ENCODE measurements at places on chromosomes 5 and 9.

GRCh38 chr5:166342402-166342801, 1949.0 kb upstream of the WWC1 start:
- DNase-seq, result no peak

GRCh38 chr5:1901061-1901460, 18.3 kb upstream of the IRX4 start:
- DNase-seq, result no peak

- DNase-seq, result no peak
Measured at GRCh38 chr9:108410161-108410560, 445.6 kb downstream of the ACTL7B start.

GRCh38 chr5:59487772-59488729, 405.5 kb downstream of the PDE4D start:
- DNase-seq, result no peak

DNA sequence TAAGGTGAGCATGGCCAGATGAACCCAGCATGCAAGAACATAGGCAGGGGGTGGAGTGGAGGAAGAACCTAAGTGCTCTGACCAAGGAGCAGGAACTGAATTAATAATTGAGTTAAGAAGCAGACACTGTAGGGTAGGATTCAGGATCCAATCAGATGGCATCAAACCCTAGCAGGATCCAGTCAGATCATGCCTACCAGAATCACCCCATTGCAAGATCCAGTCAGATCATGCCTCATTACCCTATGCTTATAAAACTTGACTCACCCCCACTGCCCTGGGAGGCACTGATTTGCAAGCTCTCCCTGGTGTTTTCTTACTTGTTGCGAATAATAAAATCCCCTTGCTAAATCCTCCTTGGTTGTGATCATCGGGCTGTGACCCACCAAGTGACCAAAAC, 19.7 kb downstream of the TUSC1 start:
- DNase-seq, result no peak

GRCh38 chr5:17096952-17097695, 120.3 kb upstream of the BASP1 start:
- DNase-seq, result no peak

DNA sequence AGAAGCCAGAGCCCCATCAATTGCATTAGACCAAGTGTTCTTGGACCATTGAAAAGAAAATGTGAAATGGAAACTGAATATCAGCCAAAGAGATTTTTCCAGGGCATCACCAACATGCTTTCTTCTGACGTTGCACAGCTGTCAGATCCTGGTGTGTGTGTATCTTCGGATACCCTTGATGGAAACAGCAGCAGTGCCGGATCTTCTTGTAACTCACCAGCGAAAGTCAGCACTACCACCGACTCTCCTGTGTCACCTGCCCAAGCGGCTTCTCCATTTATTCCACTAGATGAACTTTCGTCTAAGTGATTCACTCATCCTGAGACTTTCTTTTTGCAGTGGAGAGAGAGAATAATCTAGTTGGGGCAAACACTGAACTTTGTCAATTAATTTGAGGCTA, 75.7 kb downstream of the PIP5K1B start:
- no peak for DNase-seq

DNA sequence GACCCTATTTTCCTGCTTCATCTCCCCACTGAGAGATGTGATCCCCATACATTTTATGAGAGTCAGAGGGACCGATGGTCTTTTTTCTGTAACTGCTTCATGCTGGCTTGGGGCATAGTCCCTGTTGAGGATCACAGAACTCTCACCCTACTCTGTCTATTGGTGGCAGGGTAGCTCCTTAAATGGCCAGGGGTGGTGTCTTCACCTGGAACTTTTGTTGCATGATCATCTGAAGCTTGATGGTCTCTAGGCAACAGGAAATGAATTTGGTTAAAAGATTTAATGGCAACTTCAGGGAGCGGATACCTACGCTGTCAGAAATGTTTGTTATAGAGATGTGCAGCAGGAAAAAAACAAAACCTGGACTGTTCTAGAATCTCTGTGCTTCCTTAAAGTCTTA, 87.0 kb upstream of the GLIS3 start:
- no peak for DNase-seq

DNA sequence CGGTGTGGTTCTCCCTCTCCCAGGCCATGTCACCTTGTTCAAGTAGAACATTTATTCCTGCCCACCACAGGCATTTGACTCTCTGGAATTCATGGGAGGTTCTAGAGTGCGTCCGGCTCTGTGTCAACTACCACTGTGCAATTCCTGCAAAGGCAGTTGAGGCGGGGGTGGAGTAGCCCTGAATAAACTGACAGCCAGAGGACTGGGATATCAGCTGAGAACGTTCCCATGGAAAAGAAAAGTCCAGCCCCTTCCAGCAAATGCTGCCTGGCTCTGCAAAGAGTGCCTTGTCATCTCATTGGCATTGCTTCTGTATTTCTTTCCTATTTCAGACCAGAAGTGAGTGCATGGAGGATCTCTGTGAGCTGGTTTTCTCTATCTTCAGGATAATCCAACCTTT, 18.9 kb upstream of the MEGF9 start:
- DNase-seq, result peak; percentile 45

DNA sequence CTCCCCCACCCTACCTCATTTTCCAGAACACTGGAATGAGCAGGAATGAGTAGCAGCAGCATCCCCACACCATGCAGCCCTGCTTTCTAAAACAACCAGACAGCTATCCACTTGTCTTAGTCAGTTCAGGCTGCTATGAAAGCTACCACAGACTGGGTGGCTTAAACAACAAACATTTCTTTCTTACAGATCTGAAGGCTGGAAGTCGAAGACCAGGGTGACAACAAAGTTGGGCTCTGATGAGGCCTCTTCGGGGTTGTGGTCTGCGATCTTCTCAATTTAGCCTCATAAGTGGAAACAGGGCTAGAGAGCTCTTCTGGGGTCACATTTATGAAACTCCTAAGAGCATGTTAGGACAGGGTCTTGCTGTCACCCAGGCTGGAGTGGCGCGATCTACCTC, 38.9 kb downstream of the LPAR1 start:
- no peak for DNase-seq

GRCh38 chr5:98415663-98416062, 357.8 kb upstream of the RGMB start:
- DNase-seq, result no peak

DNA sequence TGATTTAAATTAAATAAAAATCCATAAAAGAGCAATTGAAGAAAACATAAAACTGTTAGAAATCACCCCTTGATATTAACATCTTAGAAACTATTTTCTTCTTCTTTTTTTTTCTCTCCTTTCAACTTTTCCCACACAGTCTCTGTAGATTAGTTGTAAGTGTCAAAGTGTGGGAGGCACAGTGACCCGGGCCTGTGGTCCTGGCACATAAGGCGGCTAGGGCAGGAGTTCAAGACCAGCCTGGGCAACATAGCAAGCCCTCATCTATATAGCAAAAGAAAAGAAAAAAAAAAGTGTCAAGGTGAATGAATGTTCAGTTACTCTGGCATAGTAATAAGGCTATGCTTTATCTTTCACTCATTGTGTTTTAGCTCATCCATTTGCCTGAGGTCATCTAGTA, 14.2 kb downstream of the RORB start:
- no peak for DNase-seq

DNA sequence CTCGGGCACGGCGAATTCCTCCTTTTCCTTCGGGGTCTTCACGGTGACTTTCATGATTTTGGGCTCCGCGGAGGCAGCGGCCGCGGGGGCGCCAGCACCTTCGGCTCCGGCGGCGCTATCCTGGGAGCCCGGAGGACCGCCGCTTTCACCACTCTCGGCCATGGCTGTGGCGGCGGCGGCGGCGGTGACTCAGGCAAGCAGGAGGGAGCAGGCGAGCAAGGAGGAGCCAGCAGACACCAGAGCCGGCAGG, 315 bp downstream of the UBQLN1 start:
- no peak for DNase-seq

DNA sequence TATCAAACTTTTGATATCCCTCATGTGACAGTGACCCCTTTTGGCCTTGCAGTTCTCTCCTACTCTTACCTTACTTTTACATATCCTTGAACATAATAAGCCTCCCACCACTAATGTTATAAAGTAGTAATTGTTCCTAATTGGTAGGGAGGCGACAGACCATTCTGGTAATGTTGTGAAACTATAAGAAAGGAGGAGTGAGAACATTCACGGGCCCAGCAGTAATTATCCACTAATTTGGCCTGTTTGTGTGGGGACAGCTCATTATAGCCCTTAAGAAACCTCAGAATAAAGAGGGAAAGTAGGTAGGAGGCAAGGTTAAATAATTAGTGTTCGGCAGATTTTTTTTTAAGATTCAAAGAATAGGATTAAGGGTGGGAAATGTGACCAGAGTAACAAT, 1046.5 kb upstream of the ARRDC3 start:
- DNase-seq, result no peak

GRCh38 chr5:173767574-173768266, 120.4 kb upstream of the CPEB4 start:
- DNase-seq, result no peak

- DNase-seq, result no peak
Measured at GRCh38 chr9:121156263-121156731, 45.4 kb downstream of the RAB14 start.

GRCh38 chr9:13278368-13279246, 885 bp downstream of the MPDZ start:
- peak; percentile 56 for DNase-seq

GRCh38 chr9:134943836-134944235, 26.1 kb upstream of the FCN1 start:
- DNase-seq, result peak; percentile 67

- DNase-seq, result no peak
Measured at GRCh38 chr5:128093368-128093767, 9.8 kb downstream of the SLC12A2 start.

DNA sequence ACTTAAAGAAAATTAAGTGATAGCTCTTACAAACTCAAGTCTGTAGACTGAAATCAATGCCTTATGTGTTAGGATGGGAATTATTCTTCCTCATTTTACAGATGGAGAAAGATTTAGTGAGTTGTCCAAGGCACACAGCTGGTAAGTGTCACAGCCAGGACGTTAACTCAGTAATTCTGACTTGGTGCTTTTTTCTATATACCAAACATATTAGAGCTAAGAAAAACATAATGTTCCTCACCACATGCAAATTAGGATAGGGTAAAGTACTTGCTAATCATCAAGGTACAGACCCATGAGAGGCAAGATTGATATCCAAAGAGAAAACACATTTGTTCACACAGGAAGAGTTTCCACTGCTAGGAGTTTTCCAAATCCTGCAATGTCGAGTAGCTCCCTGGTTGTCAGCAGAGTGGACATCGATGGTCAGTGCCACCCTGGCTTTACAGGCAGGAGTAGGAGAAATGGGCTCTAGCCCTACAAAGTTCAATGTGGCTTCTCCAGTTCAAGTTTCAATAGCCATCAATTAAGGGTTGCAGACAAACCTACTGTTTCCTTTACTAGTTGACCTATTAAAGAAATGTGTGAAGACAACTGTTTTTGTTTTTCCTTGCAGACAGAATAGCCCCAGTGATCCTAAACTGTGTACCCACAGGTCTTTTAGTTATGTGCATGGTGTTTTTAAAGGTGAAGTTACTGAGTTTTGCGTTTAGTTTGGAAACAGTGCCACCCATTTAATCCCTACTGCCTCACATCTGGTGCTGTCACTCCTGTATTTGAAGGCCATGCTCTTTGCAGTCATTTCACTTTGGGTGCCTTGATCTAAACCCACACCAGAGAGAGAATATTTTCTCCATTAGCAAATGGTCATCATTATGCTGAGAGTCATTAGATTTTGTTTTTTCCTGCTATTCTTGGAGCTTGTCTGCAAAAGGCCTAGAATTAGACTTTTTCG, 460.8 kb upstream of the SMARCA2 start:
- no peak for DNase-seq

- DNase-seq, result no peak
Measured at GRCh38 chr5:54007827-54008777, 302.3 kb downstream of the ARL15 start.

GRCh38 chr9:7180247-7180646, 422.5 kb downstream of the KDM4C start:
- no peak for DNase-seq

DNA sequence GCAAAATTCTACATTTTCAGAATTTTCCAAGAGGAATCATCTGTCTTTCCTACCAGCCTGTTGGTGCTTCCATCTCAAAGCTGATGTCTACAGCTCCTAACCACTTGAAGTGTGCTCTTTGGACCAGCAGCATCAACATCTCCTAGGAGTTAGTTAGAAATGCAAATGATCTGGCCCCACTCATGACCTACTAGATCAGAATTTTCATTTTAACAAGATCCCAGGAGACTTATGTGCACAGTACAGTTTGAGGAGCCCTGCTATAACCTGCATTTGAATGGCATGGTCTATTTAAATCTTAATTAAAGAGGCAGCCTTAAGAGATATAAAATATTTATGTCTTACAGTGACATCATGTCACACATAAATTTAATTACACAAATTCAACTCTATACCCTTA, 33.8 kb downstream of the ITK start:
- no peak for DNase-seq

DNA sequence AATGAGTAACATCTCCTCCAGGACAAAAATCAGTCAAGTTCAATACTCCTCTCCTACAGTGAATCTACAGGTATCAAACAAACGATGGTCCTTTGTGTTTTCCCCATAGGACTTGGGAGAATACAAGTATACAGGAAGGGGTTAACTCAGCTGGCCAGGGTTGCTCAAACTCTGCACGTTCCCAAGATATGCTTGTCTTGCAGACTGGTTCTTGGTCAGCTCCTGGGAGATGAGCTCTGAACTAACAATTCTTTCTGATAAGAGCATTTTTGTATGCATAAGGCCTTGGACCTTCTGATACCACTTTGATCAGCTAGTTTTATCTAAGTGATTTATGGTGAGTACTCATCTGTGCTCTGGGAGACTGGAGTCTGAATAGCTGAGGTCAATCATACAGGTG, 42.1 kb downstream of the LOX start:
- no peak for DNase-seq

DNA sequence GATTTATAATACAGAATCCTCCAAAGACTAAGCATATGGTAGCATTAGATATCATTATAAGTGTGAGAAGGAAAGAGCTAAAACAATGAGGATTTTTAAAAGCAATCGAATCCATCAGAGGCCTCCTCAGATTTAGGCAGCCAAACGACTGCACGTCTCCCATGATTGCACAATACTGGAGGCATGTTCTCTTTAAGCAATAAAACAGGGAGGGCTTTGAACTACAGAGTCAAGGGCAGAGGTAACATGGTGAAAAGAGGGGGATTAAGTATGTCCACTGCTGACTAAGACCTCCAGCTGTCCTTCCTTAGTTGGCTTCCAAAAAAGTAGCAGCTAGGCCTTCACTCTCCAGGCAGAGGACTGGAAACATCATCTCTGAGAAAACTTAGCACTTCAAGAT, 298.7 kb upstream of the RGMB start:
- DNase-seq, result no peak

DNA sequence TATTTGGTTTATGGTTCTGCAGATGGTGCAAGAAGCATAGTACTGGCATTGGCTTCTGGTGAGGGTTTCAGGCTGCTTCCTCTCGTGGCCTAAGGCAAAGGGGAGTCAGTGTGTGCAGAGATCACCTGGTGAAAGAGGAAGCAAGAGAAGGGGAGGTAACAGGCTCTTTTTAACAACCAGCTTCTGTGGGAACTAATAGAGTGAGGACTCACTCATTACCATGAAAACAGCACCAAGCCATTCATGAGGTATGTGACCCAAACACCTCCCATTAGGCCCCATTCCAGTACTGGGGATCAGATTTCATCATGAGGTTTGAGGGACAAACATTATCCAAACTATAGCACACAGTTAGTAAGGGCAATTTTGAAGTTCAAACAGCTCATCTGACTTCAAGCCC, 263.5 kb downstream of the TMEM38B start:
- DNase-seq, result no peak
